ENCODE measurements at places on chromosomes 6 and 20.

DNA sequence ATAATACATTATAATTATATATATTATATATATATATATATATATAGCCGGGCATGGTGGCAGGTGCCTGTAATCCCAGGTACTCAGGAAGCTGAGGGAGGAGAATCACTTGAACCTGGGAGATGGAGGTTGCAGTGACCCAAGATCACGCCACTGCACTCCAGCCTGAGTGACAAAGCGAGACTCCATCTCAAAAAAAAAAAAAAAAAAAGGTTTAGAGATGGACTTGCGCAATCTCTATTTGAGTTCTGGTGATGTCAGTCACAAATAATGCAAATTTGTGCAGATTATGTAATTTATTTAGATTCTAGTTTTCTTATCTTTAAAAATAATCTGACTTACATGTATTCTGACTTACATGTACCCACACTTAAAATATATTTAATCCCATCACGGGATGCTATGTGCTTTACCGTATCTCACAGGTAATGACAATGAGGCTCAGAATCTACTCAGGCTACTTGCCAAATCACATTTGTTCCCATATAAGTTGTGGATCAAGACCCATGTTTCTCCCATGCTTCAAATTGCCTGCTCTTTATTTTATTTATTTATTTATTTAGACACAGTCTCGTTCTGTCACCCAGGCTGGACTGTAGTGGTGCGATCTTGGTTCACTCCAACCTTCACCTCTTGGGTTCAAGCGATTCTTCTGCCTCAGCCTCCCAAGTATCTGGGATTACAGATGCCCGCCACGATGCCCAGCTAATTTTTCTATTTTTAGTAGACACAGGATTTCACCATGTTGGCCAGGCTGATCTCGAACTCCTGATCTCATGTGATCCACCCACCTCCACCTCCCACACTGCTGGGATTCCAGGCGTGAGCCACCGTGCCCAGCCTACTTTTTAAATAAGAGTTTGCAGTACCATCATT is 7.6 kb upstream of the UST start:
- no peak for DNase-seq

GRCh38 chr20:38523697-38524096 is 51.1 kb downstream of the RALGAPB start:
- DNase-seq, result no peak

DNA sequence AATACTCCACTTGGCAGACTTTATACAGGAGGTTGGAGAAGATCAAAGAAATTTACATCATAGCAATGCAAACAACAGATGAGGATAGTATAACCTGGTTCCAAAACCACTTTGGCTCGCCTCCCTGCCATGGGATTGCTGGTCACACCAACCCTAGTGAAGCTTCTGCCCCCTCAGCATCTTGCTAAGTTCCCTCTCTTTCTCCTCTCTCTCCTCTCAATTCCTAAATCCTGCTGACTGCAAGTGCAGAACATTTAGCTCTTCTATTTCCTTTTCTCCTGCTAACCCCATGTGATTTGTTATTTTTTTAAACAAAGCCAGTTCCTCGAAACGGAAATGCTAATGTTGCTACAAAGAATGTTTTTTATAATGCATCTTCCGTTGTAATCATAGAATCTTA is 50.3 kb upstream of the LY86 start:
- no peak for DNase-seq

- DNase-seq, result no peak
Measured at GRCh38 chr6:1839361-1839760, 229.6 kb downstream of the FOXC1 start.

DNA sequence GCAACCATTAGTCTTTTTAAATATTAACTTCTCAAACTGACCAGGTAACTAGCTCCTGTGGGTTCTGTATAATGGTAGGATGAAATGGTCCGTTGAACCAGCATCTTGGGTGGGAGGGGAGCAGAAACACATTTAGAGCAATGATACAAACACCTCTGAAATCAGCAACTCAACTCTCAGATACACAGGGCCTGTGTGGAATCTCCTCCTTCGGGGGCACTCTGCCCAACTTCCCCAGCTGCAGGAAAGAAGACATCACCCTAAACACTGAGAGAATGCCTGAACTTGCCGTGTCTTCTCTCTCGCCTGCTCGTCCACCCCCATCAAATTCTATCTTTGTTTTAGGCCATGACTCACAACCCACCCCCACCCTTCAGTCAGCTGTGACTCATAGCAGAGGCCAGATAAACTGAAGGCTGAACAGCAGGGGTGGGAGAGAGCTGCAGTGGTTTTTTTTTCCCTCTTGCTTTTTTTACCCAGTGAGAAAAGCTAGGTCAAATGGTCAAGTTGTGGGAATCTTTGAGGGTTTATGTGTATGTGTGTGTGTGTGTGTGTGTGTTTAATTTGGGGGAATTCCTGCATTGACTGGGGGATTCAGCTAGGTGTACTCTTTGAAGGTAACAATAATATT is 593.4 kb upstream of the JAG1 start:
- DNase-seq, result no peak

All from cortex of kidney (tissue), 1 donor.